NCI-H345 (cell line): ENCODE measurements at places on chromosomes 16 and 17.
A peak's percentile ranks its signal among the peaks of the same experiment; 100 is the strongest.

DNA sequence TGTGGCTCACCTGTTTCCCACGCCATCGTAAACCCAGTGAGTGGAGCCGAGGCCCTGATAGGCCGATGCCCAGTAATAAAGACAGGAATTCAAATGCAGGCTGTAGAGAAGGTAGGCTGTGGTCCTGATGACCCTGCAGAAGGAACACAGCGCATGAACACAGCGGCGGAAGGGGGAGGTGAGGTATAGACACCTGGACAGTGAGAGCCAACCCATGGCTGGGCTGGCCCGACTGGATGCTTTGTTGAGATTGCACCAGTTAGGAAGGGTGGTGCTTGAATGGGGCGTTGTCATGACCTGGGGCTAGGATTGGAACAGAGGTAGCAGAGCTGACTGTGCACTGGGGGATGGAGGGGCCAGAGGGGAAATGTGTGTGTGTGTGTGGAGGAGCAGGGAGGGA lies 59.2 kb downstream of the CNGB1 start:
- no peak for DNase-seq

DNA sequence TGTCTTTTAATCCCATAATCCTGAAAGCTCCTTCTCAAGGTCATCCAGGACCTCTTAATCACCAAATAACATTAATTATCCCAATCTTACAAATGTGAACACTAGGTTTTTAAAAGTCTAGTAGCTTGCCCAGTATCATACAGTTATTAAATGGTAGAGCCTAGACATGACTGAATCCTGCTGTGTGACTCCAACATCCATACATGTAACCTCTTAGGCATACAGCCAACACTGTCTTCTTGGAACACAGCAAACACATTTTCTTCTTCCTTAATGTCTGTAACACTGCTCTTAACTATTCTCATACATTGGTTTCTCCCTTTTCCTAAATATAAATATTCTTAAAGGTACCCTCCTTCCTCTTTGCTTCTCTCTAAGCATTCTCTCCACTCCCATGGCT lies 13.7 kb downstream of the BRIP1 start:
- DNase-seq: no peak

GRCh38 chr17:54864636-54865356 lies 35.9 kb upstream of the TOM1L1 start:
- DNase-seq: no peak

DNA sequence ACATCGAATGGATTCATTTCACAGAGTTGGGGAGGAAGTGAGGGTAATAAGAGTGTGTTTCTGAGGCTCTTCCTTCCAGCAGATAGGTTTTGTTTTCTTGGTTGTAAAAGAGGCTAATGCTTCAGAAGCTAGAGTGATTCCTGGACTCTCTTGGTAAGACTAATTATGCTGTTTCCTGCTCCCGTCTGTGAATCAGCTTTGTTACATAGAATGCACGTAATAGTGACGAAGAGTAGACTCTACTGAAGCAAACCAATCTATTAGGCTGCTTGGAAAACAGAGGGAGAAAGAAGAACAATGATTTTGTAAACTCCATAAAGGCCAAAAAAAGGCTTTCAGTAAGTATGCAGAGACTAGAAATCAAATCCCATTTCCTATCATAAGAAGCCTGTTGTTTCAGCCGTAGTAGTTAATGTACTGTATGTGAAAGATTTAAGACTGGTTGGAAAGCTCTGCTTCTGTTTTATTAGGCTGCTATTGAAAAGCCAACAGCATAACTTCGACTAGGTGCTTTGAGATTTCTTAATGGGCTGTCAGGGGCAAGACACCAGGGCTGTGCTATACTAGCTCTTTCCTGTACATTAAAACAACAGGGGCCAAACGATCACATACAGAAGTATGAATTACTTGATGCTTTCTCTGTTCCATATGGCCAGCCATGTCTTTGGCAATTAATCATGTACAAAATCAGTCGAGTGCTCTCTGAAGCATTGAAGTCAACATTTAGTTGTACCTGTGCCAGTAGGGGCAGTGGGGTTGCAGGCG lies 219.0 kb downstream of the FTO start:
- DNase-seq: peak; percentile 62

GRCh38 chr17:45648642-45649041 lies 135.5 kb upstream of the CRHR1 start:
- DNase-seq: no peak

- DNase-seq: no peak
Measured at GRCh38 chr17:75854881-75855309, 240 bp downstream of the WBP2 start.

GRCh38 chr17:68771867-68772515 lies 170.8 kb upstream of the FAM20A start:
- DNase-seq: peak; percentile 47

DNA sequence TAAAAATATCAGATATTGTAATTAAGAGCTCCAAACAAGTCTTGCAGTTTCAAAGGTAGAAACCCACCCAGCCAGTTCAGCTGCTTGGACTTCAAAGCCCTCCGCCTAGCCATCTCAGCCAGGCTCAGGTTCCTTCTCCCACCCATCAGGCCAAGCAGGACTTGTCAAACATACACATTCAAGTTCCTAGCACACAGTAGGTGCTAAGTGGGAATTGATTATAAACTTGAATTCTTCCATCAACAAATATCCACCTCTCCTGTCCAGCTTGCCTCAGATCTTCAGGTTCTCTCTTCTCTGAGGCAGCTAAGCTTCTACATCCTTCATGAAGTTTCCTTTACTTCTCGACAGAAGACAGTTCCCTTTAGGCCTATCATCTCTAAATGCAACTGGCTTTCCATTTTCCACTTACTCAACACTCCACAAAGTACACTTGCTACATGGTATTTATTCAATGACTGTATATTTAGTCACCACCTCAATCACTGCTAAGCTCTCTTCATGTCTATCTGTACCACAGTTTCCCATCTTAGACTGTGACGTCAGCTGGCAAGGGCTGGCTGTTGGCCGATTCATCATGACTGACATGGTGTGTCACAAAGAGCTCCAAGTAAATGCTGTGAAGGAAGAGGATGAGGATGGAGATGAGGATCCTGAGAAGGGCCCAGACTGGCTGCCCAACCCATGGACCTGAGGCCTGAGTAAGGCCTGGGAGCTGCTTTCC lies 13.3 kb upstream of the COG7 start:
- DNase-seq: no peak

DNA sequence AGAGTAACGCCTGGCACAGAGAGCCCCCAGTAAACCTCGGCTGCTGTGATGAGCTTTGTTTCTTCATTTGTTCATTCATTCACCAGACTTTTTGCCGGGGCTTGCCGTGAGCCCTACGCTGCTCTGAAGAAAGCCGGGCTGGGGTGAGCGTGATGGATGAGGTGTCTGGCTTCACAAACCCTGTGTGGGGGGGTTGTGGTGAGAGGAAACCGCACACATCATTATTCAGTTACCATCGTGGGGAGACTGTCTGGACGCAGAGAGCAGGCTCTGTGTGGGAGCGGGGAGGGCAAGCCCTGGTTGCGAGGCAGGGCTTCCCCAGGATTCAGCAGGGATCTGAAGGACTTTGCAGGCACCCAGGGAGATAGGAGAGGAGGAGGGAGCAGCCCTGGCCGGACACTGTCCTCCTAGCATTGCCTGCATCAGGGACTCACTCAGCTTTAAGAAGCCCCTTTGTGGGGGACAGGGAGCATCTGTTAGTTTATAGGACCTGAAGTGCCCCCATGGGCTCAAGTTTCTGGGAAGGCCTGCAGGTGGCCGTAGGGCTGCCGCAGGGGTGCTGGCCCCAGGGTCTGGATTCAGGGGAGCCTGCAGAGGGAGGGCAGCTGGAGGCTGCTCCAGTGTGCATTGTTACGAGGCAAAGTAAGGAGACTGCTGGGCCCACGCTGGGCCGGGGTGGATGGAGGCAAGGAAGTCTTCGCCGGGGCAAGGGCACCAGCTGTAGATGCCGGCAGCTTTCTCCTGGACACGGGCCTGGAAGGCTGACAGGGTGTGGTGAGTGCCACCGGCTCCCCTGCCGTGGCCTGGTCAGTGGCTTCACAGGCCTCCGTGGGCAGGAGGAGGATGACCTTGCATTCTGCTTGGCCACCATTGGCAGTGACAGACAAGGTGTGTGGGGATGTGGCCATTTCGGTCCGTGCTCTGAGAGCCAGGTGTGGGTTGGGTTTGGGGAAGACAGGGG lies 334.5 kb downstream of the SEC14L1 start:
- no peak for DNase-seq

DNA sequence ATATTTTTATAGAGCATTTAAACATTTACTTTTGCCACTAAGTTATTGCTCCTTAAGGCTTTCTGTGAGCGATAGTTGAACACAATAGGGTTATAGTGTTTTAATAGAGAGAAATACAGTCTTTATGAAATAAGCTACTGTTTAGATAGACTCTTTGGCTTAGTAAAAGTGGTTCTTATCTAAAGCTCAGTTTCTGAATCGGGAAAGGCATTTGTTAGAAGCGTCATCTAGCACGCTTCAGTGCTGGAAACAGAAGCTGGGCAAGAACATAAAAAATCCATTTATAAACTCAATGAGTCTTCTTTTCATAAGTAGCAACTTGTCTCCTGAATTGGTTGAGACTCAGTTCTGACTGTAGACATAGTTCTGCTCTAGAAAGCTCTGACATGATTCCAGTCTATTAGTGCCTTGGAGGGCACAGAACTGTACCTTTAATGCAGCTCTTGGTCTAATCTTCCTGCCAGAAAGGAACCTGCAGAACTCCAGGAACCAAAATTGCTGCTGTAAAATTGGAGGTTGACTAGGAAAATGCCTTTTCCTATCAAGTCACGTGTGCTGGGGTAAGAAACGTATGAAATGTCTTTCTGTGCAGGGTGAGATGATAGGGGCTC lies 55.4 kb upstream of the DNAJA2 start:
- no peak for DNase-seq

DNA sequence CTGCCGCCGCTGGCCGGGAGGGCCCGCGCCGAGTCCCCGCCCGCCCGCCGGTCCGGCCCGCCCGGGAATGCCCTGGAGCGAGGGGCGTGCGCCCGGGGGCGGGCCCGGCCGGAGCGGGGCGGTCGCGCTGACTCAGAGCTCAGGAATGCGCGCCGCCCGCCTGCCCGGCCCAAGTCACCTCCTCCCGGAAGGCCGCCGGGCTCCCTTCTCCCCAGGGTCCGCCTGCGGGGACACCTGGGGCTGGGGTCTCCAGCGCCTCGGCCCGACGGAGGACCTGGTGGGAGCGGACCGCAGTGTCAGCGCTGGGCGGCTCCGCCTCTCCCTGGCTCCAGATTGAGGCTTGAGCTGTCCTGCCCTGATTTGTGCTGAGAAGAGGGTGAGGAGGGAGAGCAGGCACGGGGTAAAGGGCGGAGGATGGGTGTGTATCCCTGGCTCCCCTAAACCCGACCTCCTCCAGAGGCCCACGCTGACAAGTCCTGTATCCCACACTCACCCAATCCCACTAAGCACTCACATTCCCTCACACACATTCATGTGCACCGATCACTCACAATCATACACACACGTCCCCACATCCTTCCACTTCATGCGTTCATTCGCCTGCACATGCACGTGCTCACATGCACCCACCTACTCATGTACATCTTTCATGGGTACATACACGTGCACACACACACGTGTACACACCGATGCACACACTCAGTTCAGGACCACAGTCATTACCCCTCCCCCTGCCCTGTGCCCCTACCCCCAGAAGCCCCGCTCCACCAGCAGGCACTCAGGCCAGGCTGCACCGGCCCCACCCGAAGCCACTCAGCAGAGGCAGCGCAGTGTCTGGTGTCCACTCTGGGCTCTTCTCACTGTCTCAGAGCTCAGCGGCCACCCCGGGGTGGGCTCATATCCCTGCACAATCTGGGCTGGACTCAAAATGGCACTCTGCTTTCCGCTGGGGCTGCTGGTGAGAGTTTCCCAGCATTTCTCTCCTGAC lies at the start of gene RHBDF1:
TSS of gene RHBDF1 (minus strand) at position 71 of the 988 bp plus-strand sequence. CDS start 7,616 bp downstream, outside the sequence.
- DNase-seq: no peak

DNA sequence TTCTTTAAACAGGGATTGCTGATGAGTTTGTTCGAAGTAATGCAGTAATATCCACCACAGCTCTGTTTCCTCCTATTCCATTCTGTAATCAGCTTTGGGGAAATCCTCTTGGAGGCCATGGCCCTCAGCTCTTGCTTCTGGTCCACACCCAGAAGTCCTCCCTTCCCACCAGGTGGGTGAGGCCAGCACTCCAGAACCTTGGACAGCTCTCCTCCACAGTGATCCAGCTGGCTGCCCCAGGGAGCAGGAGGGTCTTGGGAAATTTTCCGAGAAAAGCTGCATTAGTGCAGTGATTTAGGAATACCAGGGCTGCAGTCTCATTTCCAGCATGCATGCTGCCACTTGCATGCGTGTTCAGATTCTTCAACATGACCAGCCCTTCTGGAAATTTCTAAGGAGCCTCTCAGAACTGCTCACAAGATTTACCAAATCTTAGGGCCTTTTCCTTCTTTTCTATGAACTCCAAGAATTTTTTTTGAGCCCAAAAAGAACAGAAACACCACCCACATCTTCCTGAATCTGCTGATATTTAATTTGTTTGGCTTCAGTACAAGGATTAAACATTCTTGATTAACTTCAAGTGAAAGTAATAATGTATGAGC lies 4.2 kb downstream of the SMPD3 start:
- DNase-seq: no peak

GRCh38 chr17:64455993-64456885 lies 7.3 kb downstream of the MILR1 start:
- DNase-seq: no peak

DNA sequence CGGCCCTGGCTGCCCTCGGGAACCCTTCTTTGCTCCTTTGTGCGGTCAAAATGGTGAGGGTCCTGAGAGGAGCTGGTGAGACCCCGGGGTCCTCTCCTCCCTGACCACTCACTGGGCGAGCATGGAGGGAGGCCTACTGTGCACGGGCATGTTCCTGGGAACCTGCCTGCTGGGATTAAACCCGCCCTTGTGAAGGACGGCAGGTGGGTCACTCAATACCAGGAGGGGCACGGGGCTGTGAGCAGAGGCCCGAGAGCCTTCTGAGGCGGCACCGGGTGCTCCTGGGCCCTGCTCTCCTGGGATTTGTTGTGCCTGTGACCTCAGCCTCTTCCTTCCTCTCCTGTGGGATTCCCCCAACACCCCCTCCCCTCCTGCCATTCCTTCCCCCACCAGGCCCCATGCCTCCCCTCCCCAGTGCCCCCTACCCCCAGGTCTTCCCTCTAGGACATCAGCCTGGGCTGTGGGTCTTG lies 19.7 kb downstream of the METRNL start:
- DNase-seq: no peak

DNA sequence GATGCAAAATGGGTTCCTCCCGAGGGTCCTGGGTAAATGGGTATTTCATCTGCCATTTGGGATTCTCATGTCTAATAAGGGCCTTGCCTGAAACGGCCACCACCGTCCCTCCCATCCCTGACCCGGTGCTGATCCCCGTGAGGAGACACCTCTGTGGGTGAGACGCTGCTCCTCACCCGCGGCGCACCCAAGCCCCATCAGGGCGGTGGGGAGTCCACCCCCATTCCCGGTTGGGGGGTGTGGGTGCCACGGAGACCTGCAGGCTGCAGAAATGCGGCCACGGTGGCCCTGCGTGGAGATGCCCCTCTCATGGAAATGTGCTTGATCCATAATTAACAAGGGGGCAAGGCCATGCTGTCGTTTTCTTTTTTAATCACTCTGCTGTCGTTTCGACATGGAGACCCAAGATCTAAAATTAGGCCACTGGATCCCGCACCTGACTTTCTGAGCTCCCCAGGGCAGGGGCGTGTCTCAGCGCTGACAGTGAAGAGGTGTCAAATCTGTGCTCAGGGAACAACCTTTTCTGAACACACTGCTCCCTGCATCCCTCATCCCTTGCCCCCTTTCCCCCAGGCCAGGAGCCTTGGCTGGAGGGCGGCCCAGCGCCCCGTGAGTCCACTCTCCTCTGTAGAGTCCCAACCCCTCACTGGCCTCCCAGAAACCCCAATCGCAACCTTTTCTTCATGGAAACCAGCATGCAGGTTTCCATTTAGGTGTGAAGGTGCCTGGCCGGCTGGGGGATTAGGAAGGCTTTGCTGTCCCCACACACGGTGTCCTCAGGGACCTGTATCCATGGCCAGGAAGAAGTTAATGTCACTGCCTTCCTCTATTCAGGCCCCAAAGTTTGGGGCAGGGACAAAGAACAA lies 38.9 kb downstream of the PEMT start:
- no peak for DNase-seq
